ENCODE measurements at places on chromosomes 6 and 20. TPM values are rescaled to one million over a fixed set of nuclear protein-coding genes. Genes with fewer than 3 reads are reported as not detected.

DNA sequence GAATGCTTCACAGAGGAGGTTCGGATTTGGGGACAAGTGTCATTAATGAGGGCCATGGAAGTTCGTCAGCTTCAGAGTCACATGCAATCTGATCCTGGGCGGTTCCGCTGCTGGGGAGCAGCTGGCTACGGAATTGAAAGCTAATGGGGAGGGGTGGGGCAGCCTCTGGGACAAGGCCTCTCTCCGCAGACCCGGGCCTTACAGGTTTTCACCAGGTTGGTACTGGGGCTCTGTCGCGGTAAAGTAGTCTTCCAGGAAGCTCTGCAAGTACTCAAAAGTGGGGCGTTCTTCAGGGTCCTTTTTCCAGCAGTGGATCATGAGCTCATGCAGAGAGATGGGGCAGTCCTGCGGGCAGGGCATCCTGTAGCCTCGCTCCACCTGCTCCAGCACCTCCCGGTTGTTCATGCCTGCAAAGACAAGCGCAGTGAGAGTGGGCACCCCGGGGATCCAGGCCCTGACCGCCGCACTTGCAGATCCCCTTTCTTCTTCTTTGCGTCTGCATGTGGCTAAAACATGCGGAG is 55.9 kb upstream of the TRAF3IP2 start:
- peak; percentile 68 for DNase-seq

DNA sequence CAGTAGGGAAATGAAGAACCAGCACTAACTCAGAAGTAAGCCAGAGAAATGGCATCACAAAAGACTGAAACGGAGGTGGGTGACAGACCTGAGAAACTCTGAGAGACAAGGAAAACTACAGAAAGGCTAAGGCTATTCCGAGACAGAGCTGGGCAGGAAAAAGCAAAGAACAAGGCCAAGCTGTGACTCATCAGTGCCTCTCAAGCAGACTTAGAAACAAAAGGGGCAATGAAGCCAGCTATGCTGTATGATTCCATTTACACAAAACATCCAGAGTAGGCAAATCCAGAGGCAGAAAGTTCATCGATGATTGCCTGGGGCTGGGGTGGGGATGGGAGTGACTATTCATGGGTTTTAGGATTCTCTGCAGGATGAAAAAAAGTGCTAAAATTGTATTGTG is 50.0 kb downstream of the SLC23A2 start:
- no peak for DNase-seq

DNA sequence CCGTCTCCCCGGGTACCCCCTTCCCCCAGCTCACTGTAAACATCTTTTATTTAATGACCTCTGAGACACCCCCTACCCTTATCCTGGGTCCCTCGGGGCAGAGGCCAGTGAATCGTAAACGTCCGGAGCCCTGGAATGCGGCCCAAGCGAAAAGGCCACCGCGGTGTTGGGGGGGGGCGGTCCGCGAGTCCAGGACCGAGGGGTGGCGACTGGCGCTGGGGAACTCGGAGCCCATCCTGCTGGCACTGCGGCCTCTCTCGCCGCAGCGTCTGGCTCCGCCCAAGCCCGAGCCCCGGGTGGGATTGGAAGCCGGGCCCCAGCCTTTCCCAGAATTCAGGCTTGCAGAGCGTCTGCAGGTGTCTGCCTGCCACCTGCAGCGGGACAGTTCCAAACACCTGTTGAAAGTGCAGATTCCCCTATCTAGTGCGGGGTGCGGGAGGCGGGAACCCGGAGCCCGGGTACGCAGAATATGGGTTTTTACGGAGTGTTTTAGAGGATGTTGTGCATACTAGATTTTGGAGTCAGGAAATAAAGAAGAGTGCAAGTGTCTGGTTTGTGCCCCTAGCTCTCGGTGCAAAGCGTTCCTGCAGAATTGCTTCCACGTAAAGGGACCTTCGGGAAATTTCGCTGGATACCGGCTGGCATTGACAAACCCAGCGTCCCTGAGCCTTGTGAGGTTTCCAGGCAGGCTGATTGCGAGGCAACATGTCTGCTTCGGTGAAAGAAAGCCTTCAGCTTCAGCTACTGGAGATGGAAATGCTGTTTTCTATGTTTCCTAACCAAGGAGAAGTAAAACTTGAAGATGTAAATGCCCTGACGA is 800 bp downstream of the RWDD2A start:
- DNase-seq, result peak; percentile 69

DNA sequence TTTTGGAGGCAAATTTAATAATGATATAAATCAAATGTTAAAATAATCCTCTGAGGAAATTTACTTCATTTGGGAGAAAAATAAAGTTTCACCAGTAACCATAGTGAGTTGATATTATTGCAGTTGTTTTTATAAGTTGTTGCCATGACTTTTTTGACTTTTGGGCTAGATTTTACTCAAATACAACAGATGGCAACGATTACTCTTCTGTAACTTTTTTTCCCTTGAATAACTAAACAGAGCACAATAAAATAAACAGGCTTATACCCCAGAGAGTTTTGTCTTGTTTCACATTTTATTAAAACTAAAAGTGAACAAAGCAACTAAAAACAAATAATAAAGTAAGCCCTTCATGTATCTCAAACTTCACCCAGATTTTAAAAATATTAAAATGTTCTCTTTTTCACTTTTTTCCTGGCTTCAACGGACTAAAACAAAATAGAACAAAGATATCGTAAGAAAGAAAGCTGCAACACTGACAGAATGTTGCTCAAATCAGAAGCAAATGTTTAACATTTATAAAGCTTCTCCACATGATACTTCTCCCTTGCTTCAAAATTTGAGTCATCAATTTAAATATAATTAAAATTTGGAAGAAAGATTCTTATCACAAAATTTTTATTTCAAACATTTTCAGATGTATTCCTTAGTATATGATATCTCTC is 42.5 kb upstream of the BMP5 start:
- DNase-seq, result no peak

DNA sequence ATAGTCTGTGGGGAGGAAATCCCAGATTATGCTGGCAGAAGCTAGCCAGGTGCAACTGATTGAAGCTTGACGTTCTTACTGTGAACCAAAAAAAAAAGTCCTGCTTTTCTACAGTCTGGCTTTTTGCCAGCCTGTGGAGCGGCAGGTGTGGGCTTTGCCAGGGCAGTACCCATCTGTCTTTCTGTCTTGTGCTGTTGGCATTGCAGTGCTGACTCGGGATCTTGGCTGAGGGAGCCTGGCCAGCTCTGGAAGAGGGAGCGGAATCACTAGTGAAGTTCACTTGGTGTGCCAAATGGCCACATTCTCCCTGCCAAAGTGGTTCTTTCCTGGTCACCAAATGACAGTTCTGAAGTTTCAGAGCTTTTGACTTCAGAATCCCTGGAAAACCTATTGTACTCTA is 5.0 kb downstream of the KIF3B start:
- DNase-seq, result peak; percentile 88

- DNase-seq, result no peak
Measured at GRCh38 chr20:46683668-46683938, 5.6 kb downstream of the TP53RK start.

- DNase-seq, result no peak
Measured at GRCh38 chr6:160261991-160262680, 3.5 kb upstream of the SLC22A2 start.

DNA sequence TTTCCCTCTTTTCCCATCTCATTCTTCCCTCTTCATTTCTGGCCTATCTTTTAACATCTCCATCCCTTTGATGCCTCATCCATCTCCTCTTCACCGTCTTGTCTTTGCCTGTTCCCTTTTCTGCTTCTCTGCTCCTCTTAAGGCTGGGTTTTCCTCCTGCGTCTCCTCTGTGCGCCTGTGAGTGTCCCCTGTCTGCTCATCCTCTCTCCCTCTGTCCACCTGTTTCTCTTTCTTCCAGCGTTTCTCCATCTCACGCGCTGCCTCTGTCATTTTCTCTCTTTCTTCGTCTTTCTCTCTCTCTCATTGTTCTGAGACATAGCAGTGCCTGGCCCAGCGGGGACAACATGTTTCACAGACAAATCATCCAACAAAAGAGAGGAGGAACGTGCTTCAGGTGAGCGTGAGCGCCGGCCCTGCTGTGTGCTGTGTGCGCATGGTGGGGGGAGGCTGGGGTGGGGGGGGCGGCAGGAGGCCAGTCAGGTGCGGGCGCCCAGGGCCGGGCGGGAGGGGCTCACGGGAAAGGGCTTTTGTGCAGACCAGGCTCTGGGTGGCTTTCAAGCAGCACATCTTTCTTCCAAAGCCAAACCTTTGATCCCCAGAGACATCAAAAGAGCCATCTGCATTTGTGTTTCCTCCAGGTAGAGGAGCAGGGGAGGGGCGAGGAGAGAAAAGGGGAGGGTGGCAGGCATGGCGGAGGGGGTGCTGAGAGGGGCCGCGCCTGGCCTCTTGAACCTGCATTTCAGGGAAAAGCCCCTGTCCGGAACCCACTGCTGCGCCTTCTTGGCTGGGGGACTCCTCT is 121.3 kb downstream of the VEGFA start:
- DNase-seq, result no peak

GRCh38 chr6:27505209-27506027 is 32.5 kb upstream of the ZNF184 start:
- DNase-seq, result no peak

DNA sequence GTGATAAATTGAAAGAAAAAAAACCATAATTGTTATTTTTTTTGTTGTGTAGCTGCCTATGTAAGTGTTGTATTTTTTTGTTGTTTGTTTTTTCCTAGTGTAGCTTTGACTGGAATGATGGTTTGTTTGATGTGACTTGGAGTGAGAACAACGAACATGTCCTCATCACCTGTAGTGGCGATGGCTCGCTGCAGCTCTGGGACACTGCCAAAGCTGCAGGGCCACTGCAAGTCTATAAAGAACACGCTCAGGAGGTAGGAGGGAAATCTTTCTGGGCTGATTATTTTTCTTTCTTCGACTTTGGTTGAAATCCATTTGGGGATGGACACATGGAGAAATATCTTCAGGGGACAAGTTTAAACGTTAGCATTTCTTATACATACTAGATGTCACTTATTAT is 3.8 kb downstream of the PEX7 start:
- DNase-seq, result no peak

GRCh38 chr6:14434916-14435690 is 317.5 kb downstream of the CD83 start:
- no peak for DNase-seq

DNA sequence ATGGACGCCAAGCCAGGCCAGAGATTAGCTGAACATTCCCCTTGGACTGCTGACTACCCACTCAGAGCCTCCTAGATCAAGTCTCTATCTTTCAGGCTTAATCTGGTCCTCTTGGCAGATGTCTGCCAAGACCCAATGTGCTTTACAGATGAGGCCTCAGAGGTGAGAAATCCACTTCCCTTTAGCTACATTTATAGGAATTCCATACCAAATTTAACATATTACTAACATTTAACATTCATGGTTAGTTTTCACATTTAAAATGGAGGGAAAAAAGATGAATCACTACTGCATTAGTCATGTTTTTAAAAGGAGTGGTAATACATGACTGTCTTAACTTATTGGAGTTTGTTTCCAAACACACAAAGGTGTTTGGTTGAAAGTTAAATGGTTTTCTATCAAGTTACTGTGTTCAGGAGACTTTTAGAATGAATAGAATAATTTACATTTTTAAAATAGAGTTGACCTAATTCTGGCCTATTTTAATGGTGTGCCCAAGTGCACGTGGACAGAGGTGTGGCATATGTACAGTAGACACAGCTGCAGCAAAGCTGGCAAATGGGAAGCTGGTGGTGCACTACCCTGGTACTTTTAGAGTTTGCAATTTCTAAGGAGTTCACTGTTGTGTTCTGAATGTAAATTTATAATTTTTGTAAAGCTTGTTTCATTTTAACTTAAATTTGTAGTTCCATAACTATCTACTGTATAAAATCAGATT is 41.9 kb upstream of the CALHM6 start:
- no peak for DNase-seq

- DNase-seq, result no peak
Measured at GRCh38 chr20:22566876-22567658, 17.3 kb downstream of the FOXA2 start.

DNA sequence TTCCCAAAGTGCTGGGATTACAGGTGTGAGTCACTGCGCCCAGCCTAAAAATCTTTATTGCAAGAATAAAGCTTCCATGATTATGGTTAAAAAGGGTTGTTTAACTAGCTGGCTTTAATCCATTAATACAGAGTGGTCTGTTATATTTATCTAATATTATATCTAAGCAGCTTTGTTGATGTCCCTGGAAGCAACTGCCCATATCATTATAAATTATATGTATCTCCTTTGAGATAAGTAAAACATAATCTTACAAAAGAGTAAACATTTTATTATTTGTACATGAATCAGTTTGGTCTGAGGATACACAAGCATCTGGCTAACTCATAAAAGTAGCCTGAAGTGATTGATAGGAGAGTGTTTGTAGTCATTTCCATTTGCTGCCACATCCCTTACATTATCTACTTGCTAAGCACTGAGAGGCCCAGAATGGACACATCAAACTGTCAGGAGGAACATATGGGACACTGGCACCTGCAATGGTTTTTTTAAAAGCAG is 46.9 kb downstream of the TRAF3IP2 start:
- DNase-seq, result no peak

ULBP2 gene
- total RNA-seq, result 0.18 TPM

Data from left lobe of liver (tissue), 2 donors.